ENCODE measurements at places on chromosomes 6 and 20.

DNA sequence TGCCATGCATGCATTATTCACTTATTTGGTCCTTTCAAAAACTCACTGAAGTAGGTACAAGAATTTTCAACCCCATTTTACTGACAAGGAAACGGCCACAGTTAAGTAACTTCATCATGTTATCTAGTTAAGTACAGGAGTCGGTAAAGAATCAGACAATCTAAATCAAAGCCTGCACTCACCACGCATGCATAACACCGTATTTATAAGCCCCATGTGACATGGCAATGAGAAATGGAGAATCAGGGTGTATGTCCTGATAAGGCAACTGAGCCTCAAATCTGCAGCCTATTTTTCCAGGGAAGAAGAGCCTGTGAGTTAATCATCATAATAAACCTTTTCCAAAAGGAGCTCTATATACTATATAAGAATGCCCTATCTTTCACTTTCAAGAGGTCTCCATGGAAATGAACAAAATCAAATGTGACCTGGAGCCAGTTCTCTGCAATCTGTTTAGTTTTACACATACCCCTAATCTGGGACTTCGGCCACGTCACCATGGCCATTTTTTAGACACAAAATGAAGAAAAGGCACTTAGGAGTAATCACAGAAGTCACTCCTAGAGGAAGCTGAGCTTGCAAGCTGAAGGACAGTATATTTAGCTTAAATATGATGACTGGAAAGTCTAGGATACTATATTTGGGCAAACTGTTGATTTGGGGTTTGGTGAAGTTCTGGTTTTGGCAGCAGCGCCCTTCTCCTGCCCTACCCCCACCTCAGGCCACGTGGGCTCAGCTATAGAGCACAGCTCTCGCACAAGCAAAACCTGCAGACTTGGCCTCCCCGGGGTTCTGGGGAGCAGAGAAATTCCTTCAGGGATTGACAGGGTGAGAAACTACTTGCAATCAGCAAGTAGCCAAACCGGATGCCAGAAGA lies 19.2 kb downstream of the TRAM2 start:
- DNase-seq, result no peak

DNA sequence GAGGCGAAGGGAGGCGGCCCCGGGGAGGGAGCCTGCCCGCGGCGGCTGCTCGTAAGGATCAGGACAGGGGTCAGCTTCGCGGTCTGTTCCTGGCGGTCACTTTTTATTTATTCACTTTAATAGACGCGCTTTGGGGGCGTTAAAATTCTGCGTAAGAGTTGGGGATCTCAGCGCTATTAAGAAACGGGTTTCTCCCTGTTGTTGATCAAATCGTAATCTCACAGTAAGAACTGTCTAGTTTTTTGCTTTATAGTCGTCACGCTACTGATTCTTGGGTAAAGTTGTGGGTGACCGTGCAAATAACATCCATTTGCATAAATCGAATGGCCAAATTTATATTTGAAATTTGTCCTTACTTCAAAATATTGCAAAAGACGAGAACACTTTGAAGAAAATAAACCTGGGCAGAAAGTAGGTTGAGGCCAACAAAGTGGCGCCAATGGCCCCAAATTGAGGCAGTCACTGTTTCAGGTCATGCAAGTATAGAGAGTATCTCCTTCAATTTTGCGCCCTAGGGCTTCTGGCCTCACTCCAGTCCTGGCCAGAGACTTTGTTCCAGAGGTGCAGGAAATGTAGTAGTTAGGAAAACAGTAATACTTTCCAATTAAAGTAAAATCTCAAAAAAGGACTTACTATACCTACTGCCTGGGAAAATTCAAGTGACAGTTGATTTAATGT lies 963 bp upstream of the RMND1 start:
- DNase-seq, result no peak

- no peak for DNase-seq
Observed at GRCh38 chr20:25223179-25223661, 24.7 kb upstream of the PYGB start.

DNA sequence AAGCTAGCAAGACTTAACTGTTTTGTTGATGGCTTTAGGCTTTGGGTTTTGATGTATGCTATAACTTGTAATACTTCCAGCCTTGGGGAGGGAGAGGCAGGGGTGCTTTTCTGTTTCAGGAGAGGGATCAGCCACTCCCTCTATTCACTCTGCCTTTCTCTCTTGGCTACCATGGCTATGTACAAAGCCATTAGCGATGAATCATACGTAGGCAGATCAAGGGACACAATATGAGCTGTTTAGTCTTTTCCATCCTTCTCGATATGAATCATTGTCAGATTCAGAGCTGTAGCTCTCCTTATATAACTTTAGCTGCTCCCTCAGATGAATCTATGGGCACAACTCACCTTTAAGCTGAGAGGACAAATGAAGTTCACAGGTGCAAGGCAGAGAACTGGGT lies 230.6 kb downstream of the TSHZ2 start:
- DNase-seq, result no peak

DNA sequence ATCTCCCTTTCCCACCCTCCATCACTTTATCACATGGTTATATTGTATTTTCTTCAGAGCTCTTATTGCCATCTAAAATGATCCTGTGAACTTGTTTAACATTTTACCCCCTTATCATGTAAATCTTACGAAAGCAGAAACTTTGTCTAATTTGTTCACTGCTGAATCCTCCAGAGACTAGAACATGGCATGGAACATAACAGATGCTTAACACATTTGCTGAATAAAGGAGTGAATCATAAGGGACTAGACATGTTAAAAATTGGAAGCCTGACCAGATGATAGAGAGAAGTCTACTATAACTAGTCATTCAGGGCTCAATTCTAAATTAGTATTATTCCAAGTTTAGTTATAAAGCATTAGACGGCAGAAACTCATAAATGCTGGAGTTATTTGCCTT lies 73.3 kb downstream of the MAN1A1 start:
- DNase-seq, result no peak

Measured in NCI-H2081 treated with DMSO at 0.1 percent for 48 hours (cell line).